ENCODE measurements at places on chromosomes 16 and 17. TPM values are rescaled to one million over a fixed set of nuclear protein-coding genes. Genes with fewer than 3 reads are reported as not detected.

The MYCBPAP gene
- not detected for polyA plus RNA-seq

The CTRB1 gene
- not detected for polyA plus RNA-seq

DNA sequence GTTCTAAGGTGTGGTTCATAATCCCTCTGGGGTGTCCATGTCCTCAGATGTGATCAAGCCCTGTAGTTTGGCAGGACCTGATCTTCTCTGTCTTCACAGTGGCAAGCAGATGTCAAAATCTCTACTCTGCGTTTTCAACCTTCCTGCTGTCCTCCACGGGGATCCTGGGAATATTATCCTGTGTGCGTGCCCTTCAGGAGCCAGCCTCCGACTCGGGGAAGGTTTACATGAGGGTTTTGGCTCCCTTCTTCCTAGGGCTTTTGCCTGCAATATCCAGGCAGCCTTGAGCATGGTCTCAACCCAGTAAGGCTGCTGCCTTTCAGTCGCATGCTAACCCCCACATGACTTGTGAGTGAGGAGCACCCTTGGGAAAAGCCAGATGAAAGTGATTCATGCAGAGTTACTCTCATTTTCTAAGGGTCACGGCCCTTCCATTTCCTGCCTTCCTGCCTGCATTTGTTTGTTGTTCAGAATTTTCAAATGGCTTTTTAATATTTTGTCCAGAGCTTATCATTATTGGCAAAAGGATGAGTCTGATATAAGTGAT is 202.2 kb upstream of the CHMP6 start:
- no peak for DNase-seq
- peak overlapping the region; percentile 33 for H3K4me3 ChIP-seq
- peaks cover 27% of the 10 kb centered on the region for H3K4me1 ChIP-seq
- H3K27ac ChIP-seq = peak overlapping the region; percentile 46
- H3K36me3 ChIP-seq = peaks cover 9% of the 10 kb centered on the region

- H3K4me1 ChIP-seq = no peaks in the 10 kb centered on the region
- no peak for DNase-seq
- H3K36me3 ChIP-seq = no peaks in the 10 kb centered on the region
- H3K27ac ChIP-seq = no peak overlapping the region
- H3K27me3 ChIP-seq = no peaks in the 10 kb centered on the region
These were observed 2110.0 kb downstream of the TP53TG3F start for GRCh38 chr16:35569413-35569812.
